ENCODE measurements at places on chromosomes 11 and 22. TPM values are rescaled to one million over a fixed set of nuclear protein-coding genes. Genes with fewer than 3 reads are reported as not detected.

Gene FGF3
- not detected for total RNA-seq

Gene CNTN5
- total RNA-seq: not detected

Gene FAR1
- total RNA-seq: 42.3 TPM

Gene RBMXL2
- not detected for total RNA-seq

Gene KCNJ11
- total RNA-seq: 3.7 TPM

Gene BIK
- 2.1 TPM for total RNA-seq

Gene KDM2A
- total RNA-seq: 40.0 TPM

Gene RASD2
- total RNA-seq: 0.67 TPM

Gene KCNE3
- total RNA-seq: not detected

Gene PHLDA2
- 113 TPM for total RNA-seq

Gene SCO2
- total RNA-seq: 5.0 TPM

Gene EHF
- total RNA-seq: 0.96 TPM

Gene GSTT2B
- total RNA-seq: 0.39 TPM

Gene CASP1
- total RNA-seq: 0.57 TPM

Gene HEPHL1
- not detected for total RNA-seq

Gene MS4A6A
- total RNA-seq: not detected

Gene PLAAT2
- total RNA-seq: 0.46 TPM

Gene CLMP
- 23.7 TPM for total RNA-seq

Gene PLEKHB1
- 0.81 TPM for total RNA-seq

Gene CCDC116
- 0.06 TPM for total RNA-seq
